ENCODE measurements at places on chromosomes 12 and 14.

- DNase-seq: no peak
Observed at GRCh38 chr12:57368349-57369095, 62.3 kb downstream of the R3HDM2 start.

DNA sequence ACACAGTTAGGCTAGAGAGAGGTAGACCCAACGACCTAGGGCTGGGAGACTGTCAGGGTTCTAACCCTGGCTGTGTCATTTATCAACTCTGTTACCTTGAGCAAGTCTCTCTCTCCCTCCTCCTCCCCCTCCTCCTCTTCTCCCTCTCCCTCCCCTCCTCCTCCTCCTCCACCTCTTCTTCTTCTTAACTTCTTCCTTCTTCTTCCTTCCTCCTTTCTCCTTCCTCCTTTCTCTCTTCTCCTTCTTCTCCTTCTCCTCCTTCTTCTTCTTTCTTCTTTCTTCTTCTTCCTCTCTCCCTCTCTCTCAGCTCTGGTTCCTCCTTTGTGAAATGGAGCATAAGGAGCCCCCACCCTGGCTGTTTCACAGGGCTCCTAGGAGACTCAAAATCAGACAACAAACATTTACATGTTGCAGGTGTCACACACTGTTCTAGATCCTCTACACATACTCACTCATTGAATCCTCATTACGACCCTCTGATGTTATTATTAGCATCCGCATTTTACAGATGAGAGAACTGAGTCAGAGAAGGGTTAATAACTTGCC is 2.2 kb upstream of the KCNH3 start:
- no peak for DNase-seq

GRCh38 chr14:67934087-67934486 is 114.5 kb downstream of the RAD51B start:
- DNase-seq: no peak

DNA sequence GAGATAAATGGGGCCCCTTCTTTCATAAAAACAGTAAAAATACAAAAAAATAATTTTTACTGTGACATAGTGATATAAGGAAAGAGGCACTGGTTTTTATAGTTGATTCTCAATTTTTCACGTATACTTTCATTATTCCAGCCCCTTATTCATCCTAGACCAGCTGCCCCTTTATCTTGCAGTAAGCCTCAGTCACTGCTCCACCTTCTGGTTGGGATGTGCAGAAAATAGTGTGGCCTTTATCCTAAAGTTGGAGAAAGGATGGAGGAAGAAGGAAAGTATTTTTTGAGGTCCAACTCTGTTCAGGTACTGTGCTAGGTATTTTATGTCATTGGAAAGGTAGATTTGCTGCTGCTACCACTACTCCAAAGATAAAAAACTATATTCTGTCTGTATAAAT is 172.7 kb downstream of the ANO6 start:
- DNase-seq: no peak

GRCh38 chr12:9096563-9097176 is 19.0 kb downstream of the A2M start:
- no peak for DNase-seq

- no peak for DNase-seq
Observed at GRCh38 chr12:65584016-65584415, 240.3 kb upstream of the HMGA2 start.

DNA sequence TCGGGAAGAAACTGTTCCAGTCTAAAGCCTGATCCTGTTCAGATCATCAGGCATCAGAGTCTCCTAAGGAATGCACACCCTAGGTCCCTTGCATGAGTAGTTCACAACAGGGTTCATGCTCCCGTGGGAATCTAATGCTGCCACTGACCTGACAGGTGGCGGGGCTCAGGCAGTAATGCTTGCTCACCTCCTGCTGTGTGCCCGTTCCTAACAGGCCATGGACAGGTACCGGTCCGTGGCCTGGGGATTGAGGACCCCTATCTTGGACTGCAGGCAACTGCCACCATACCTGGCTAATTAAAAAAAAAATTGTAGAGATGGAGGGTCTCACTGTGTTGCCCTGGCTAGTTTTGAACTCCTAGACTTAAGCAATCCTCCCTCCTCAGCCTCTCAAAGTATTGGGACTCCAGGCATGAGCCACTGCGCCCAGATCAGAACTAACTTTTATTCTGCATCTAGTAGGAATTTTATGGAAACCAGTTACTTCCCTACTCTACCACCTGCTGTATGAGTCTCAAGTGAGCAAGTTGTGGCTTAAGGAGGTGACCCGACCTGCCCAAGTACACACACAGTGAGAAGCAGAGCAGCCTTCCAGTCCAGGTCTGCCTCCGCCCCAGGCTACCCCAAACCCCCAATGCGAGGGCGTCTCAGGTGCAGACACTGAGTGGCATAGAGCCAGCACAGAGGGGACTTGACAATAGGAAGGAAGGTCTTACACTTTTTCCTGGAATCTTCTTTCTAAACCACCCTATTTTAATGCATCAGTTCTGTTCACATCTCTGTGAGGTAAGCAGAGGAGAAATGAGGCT is 2.5 kb upstream of the PAPLN start:
- no peak for DNase-seq

DNA sequence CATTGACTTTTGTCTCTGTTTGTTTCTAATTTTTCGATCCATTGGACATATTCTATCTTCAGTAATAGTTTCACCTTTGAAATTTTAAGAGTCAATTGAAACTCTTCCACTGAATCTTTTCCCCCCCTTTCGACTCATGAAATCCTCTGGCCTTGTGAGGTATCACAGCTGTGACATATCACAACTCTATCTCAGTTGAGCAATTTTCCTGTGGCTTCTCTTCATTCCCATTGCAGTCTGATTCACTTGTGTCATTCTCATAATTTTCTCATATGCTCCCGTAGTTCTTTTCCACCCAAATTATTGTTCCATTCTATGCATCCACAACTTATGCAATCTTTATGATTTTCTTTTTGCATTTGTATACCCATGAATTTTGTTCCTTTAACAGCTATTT is 261.6 kb downstream of the DACT1 start:
- DNase-seq: no peak

DNA sequence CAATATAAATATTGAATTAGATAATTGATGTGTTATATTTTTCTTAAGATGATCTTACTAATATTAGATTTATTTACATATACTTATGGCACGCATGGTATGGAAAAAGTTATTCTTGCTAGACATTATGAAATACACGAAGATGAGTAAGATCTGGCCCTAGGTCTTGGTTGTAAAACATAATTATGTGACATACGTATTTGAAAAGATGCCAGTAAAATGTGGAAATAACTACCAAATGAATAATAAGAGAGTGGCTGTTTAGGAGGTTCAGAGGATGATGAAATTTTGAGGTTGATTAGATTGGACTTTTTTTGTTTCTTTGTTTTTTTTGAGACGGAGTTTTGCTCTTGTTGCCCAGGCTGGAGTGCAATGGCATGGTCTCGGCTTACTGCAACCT is 41.3 kb downstream of the FANCM start:
- DNase-seq: no peak

DNA sequence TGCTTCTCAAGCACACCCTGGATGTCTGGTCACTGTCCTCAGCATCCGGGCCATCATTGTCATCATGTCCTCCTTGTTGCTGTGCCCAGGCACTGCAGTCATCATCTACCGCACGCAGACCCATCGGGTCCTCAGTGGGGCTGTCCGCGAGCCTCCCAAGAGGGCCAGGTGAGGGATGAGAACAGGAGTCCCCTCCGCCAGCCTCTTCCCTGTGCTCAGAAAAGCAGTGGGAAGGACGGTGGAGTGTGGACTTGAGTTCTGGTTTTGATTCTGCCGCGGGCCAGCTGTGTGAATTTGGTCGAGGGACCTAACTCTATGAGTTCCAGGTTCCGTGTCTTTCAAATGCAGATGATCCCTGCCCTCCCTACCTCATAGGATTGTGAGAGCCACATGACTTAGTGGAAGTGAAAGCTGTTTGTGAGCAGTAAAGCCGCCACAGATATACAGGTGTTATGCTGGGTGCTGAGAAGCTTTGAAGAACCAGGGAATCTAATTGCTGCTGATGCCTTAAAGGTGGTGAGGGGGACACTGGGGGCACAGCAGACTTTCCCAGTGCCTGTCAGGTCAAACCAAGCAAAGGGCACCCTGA is 122.9 kb upstream of the RAP1B start:
- no peak for DNase-seq

GRCh38 chr14:89399594-89400068 is 17.4 kb downstream of the FOXN3 start:
- no peak for DNase-seq

DNA sequence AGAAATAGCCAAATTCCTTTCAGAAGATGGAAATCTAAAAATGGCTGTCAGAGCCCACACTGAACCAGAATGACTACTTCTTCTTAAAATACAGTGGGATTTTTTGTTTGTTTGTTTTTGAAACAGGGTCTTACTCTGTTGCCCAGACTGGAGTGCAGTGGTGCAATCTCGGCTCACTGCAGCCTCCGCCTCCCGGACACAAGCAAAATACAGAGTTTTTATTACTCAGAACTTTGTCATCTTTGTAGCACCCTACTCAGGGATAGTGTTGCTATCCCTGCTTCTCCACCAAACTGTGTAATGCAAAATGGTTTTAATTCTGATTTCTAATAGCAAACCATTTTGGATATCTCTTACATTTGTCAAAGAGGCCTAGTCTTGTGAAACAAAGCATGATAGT is 16.4 kb downstream of the ZNF410 start:
- no peak for DNase-seq
